Left forelimb (tissue), 1 donor: ENCODE measurements at places on chromosomes 5 and 9.

- DNase-seq, result no peak
Measured at GRCh38 chr5:125746917-125747316, 676.3 kb upstream of the GRAMD2B start.

DNA sequence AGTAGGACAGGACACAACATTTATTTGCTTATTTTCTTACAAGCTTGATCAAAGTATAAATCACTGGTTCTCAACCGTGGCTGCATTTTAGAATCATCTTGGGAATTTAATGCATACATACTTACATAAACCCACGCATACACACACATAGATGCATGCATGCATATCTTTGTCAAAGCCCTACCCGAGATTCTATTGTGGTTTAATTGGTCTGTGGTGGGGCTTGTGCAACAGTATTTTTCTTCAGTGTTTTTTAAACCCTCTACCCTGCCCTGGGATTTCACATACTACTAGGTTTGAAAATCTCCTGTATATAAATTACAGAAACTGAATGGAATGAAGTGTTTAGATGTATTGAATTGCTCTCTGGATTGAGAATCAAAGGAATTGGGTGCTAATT is 1166.2 kb downstream of the MAT2B start:
- DNase-seq, result no peak

DNA sequence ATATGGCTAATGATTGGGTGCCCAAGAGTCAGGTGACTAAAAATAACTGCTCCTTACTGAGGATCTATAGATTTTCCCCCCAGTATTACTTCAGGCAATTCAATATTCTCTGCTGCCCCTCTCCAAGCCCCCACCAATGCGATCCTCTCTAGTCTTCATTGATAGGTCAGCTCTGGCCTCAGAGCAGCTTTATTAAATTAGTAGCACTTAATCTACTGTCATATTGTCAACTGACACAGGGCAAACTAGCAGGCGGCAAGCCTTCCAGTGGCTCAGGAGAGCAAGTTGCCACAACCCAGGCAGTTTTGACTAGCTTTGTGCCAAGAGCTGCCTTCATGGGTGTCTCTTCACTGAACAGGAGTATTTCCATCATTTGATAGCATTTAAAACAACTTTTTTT is 462.9 kb downstream of the BNC2 start:
- DNase-seq, result no peak

- DNase-seq, result peak; percentile 83
Measured at GRCh38 chr9:114504341-114505186, 709 bp downstream of the WHRN start.

- no peak for DNase-seq
Measured at GRCh38 chr5:14239951-14240350, 96.8 kb downstream of the TRIO start.

GRCh38 chr5:72540759-72541438 is 33.7 kb upstream of the ZNF366 start:
- DNase-seq, result no peak

GRCh38 chr5:175681968-175682340 is 24.1 kb downstream of the HRH2 start:
- no peak for DNase-seq
